DMS 273 treated with DMSO at 0.1 percent for 48 hours (cell line): ENCODE measurements at places on chromosomes 16 and 17.

DNA sequence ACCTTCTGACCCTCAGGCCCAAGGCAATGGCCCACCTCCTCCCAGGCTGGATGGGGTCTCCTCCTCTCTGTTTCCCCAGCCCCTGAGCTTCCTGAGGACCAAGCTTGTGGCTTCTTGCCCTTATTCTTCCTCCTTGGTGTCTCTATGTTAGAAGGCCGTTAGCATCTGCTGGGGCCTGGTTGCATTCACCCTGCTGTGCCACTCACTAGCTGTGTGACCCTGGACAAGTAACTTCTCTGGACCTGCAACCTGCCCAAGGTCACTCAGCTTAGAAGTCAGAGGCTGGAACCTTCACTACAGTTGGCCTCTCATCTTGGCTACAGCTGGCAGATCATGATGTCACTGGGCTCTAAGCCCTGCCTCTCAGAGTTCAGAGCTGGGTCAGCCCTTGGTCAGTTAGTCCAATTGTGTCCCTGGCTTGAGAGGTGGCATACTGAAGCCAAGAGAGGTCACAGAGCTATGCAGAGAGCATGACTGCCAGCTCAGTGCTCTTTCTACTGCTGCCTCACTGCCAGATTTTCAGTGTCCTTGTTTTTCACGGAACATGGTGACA is 3.0 kb downstream of the MT2A start:
- no peak for DNase-seq

DNA sequence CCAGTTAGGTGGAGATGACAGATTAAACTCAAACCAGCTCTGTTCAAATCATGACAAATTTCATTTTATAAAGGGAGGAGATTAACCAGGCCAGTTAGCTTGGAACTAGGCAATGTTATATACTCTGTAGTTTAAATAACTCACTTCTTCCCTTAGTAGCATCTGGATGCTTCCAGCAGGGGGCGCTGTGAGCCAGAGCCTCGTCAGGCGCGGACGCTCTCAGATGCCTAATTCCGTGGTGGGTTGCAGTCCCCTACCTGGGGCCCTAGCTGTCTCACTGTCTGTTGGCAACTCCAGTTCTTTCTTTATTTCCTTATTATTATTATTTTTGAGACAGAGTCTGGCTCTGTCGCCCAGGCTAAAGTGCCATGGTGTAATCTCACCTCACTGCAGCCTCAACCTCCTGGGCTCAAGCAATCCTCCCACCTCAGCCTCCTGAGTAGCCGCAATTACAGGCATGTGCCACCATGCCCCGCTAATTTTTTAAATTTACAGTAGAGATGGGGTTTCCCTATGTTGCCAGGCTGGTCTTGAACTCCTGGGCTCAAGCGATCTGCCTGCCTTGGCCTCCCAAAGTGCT is 17.3 kb upstream of the WFDC1 start:
- DNase-seq: peak; percentile 14

- DNase-seq: peak; percentile 98
Observed at GRCh38 chr17:56809106-56809819, 24.5 kb downstream of the C17orf67 start.

- DNase-seq: no peak
Observed at GRCh38 chr16:69465083-69465721, 40.8 kb downstream of the CYB5B start.

GRCh38 chr17:46160169-46160568 is 33.1 kb downstream of the KANSL1 start:
- no peak for DNase-seq

GRCh38 chr17:77214743-77215142 is 74.0 kb downstream of the SEC14L1 start:
- DNase-seq: no peak

- peak; percentile 44 for DNase-seq
Observed at GRCh38 chr16:81737885-81738536, 41.1 kb upstream of the PLCG2 start.

DNA sequence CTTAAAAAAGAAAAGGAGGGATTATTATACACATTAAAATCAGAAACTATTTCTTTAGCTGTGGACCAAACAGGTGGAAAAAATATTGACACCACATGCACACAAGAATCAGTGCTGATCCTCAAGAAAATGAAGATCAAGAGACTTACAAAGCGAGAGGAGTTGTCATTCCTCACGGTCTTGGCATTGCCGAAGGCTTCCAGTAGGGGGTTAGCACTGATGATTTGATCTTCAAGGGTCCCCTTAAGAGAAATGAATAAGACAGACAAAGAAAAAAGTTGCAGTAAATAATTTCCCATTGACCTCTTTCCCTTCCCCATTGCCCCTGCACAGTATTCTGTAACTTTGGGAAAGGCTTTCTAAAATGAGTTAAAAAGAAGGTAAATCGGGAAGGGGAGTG is 6.0 kb downstream of the MYH4 start:
- no peak for DNase-seq

DNA sequence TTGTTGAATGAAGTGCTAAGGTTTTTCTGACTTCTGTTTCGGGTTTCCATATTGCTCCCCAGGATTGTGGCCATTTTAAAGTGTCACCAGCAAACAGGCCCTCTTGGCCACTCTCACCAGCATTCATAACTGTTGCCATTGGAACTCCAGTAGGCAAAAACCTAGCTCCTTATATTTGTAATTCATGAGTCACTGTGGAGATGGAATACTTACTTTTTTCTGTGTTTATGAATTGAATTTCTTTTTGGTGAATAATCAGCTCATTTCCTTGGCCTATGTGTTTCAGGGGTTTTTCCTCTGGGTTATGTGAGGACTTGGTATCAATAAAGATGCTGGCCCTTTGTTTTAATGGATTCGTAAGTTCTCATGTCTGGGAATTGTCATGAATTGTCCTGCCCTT is 255.1 kb downstream of the SNX29 start:
- DNase-seq: no peak

- no peak for DNase-seq
Observed at GRCh38 chr16:67685388-67686112, 18.9 kb downstream of the C16orf86 start.

- DNase-seq: no peak
Observed at GRCh38 chr16:13307851-13308250, 406.5 kb downstream of the SHISA9 start.

DNA sequence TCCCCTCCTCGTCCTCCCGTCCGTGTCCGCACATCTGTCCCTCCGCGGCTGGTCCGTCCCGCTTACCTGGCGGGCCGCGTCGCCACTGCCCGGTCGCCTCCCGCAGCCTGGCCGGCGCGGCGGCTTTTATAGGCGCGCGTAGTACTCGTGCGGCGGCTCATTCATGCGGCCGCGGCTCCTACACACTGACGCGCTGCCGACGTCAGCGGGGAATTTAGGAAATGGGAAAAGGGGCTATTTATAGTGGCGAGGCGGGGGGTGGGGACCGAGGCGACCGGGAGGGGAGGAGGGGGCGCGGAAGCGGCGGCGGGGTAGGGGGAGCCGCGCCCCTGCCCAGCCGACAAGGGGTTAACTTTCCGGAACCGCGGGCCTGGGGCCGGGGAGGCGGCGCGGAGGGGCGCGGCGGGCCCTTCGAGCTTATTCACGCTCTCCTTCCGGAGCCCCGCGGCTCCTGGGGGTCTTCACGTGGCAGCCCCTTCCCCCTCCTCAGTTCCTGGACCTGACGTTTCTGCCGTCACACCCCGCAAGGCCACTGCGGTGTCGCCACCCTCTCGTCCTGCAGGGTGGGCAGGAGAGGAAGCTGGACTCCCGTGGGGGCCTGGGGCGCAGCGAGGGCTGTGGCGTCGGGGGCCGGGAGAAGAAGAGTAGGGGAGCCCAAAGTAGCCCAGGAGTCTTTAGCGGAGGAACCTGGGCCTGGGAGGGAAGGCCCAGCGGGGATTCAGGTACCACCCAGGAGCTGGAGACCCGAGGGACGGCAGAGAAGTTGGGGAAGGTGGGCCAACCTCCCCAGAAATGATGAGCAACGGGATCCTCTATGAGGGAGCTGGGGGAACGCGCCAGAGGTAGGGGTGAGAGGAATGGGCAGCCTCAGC is 3.6 kb upstream of the HIC1 start:
- no peak for DNase-seq

DNA sequence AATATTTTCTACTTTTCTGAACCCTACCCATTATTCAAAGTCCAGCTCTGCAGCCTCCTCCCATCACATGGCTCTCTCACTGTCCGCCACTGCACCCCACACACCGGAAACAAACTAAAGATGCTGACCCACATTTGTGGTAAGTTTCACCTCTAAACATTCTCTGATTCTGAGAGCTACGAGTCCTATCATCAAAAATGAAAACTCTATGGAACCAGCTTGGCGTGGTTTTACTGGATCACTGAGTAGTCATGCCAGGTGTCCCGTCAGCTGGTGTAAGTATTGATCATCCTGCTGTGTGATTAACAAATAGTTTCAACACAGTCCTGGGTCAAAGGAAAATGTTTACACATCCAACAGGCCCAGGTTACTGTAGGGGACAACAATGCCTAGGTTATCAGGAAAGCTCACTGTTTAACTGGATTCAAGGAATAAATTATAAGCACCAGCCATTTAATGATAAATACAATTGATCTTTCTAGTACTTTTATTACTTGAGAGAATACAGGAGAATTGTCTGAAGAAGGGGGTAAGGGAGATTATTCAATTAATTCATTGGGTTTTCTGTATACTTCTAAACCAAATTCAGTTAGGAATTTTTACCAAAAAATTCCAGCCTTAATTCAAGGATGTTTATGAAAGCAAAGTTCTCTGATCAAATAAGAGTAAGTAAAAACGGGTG is 33.9 kb downstream of the CYTH1 start:
- DNase-seq: no peak

GRCh38 chr16:69924777-69925191 is 26.4 kb upstream of the CLEC18A start:
- no peak for DNase-seq

DNA sequence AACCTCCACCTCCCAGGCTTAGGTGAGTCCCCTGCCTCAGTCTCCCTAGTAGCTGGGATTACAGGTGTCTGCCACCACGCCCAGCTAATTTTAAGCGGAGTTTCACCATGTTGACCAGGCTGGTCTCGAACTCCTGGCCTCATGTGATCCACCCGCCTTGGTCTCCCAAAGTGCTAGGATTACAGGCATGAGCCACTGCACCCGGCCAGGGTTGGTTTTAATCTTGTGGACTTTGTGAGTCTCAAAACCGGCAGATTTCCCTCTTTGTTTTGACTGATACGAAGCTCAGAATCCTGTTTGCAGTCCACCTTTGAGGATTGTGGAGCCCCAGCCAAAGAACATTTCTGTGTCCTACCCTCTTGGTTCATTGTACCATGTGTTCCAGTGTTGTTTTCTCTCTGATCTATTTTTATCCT is 16.4 kb upstream of the CPSF4L start:
- DNase-seq: no peak

- DNase-seq: no peak
Observed at GRCh38 chr17:67316781-67317180, 49.6 kb downstream of the PSMD12 start.

DNA sequence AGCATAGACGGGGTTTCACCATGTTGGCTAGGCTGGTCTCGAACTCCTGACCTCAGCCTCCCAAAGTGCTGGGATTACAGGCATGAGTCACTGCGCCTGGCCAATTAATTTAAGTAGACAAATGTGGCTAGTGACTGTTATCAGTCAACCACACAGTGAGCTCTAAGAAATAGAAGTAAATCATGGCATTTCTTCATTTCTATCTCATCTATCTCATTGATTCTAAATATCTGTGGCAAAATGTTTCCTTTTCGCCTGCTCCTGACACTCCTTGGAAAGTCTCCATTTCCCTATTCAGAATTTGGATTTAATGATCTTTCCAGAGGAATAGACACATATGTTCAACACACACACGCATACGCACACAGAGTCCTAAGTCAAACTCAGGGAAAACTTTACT is 81.3 kb downstream of the HIC1 start:
- DNase-seq: no peak

GRCh38 chr16:81992859-81993258 is 18.4 kb downstream of the SDR42E1 start:
- DNase-seq: no peak

GRCh38 chr17:14910916-14911315 is 354.2 kb downstream of the PMP22 start:
- no peak for DNase-seq

GRCh38 chr17:20184977-20185619 is 175.9 kb downstream of the SPECC1 start:
- DNase-seq: no peak

DNA sequence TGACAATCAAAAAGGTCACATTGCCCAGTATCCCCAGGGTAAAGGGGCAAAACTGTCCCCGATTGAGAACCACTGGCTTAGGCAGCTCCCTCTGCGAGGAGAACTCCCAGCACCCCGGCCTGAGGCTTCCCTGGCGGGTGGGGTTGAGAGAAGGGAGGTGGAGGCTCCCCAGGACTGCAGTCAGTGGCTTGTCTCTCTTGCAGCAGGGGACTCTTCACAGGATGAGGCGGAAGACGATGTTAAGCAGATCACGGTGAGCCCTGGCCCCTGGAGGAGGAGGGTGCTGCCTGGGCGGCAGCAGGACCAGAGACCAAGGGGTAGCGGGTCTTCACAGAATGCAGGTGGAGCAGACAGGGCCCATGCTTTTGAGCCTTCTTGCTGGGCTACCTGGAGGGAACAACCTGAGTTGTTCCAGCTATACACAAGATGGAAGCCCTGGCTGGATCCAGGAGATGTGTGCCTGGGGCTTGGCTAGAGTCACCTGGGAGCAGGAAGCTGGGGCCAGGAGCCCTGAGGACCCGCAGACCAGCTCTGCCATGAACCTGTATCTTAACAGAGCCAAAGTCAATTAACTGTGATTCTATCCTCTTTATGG is 16.8 kb downstream of the POLR3E start:
- DNase-seq: no peak

DNA sequence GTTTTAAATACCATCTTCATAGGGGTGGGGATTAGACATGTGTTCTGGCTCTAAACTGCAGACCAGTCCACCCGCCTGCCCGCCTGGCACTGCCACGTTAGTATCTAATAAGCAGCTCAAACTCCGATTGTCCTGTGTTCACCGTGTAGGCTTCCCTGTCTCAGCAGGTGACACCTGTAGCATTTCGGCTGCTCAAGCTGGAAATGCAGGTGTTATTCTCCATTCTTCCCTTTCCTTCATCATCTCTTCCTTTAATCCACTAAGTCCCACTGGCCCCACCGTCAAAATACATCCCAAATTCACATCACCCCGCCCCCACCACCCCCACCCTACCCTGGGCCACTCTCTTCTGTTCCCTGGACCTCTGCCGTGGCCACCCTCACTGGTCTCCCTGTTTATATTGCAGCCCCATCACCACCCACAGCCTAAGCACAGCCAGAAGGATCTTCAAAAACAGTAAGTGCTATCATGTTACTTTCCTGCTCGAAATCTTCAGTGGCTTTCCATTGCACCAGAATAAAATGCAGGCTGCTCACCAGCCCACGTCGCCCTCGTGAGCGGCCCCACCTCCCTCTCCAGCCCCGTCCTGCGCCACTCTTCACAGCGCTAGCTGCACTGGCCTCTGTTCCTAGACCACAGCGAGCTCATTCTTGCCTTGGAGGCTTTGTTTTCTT is 65.1 kb downstream of the RTN4RL1 start:
- DNase-seq: no peak

DNA sequence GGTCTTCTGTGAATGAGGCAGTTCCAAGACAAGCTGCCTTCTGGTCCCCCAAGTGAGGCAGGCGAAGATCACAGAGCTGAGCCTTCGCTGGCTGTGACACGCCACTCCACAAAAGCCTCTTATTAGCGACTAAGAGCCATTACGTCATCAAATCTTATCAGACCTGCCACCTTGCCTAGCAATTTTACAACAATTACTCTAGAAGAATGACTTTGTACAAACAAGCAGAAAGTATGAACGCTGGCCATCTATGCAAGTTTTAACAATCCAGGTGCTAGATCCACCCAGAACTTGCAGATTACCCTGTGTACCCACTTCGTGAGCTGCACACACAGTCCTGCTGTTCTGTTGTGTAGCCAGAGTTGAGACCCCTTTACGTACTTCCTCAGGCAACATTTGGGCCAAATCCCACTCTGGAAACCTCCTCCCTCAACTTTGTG is 3.8 kb upstream of the ICAM2 start:
- DNase-seq: no peak

GRCh38 chr17:63268827-63269226 is 177.3 kb downstream of the CYB561 start:
- no peak for DNase-seq
